PC-9 (cell line): ENCODE measurements at places on chromosomes 3 and 15.
A peak's percentile ranks its signal among the peaks of the same experiment; 100 is the strongest.

DNA sequence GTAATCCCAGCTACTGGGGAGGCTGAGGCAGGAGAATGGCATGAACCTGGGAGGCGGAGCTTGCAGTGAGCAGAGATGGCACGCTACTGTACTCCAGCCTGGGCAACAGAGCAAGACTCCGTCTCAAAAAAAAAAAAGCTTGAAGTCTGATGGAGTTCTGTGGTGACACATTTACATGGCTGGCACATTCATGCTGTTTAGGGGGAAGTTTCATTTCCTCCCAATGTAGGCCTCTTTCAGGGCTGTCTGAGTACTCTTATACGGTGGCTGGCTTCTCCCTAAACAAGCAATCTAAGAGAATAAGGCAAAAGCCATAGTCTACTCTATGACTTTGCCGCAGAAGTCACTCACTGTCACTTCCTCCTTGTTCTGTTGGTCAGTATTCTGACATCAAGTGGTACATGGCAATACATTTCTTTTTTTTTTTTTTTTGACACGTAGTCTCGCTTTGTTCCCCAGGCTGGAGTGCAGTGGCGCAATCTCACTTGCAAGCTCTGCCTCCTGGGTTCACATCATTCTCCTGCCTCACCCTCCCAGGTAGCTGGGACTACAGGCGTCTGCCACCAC is 41.2 kb downstream of the OIP5 start:
- no peak for DNase-seq

DNA sequence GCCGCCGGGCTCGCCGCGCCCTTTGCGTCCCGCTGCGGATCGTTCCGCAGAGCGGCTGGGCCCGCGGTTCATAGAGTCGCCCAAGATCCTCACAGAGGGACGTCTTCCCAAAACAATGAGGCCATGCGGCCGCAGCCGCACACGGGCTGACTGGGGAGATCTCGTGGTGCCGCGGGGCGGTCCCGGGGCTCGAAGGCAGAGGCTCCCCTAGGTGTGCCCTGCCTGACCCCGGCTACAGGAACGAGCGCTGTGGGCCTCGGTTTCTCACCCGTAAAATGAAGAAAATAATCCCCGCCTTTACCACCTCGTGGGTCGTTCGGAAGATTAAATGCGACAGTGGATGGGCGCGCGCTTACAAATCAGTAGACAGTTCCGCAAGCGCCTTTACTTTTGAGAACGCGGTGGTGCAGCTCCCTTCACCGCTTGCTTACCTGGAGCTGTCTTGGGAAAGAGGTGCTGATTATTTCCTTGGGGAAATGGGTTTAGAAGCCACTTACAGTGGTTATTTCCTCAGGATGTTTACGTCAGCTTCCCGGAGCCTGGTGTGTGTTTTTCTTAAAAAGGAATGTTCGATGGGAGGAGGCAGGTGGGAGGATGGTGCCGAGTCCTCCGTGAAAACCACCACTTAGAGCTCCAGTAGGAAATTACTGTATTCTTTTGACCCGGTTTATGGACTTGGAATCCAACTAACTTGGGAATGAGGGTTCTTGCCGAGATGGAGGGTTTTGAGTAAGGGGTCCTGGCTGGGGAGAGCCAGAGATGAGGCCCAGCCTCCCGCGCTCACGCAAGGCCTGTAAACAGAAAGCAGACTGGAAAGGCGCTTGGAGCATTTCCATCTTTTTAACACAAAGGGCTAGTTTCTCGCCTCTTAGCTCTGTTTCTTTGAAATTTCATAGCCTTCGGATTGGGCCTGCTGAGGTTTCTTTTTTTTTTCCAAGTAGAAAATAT is 1.9 kb upstream of the MEX3B start:
- DNase-seq = no peak

GRCh38 chr3:171936191-171936841 is 93.2 kb downstream of the TMEM212 start:
- DNase-seq = peak; percentile 25

- no peak for DNase-seq
These were observed 12.8 kb upstream of the SH3BP5 start for GRCh38 chr3:15345066-15345607.

- DNase-seq = no peak
These were observed 807.4 kb upstream of the GBE1 start for GRCh38 chr3:82568776-82569338.

GRCh38 chr15:45435124-45435903 is 57.0 kb upstream of the GATM start:
- DNase-seq = no peak

- DNase-seq = no peak
These were observed 384.3 kb upstream of the GBE1 start for GRCh38 chr3:82145742-82146141.

DNA sequence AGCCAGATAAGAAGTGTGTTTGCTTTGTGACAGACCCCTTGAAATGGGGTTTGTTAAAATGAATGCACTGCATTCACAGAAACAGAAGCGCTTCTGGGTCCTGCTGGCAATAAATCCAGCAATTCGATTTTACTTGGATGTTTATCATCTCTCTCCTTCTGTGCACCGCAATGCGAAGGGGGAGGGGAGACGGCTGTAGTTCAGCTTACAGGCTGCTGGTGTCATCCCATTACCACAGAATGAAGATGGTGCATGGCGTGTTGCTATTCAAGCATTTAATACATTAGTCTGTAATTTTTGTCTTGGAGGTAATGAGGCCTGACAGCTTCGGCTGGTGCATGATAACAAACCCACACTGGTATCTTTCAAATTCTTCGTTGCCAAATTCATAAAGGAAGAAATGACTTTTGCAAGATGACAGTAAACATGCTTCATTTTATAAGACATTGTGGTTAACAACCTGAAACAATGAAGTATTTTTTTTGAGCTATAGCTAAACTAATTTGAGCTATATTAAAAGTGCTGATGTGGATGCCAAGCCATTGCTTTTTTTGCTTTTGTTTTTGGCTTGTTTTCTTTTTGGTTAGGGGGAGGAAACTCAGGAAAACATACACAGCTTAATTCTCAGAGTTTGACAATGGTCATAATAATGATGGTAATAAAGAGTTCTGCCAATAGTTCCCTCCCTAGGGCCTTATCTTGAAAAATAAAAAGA is 418.3 kb downstream of the OTOL1 start:
- DNase-seq = no peak

DNA sequence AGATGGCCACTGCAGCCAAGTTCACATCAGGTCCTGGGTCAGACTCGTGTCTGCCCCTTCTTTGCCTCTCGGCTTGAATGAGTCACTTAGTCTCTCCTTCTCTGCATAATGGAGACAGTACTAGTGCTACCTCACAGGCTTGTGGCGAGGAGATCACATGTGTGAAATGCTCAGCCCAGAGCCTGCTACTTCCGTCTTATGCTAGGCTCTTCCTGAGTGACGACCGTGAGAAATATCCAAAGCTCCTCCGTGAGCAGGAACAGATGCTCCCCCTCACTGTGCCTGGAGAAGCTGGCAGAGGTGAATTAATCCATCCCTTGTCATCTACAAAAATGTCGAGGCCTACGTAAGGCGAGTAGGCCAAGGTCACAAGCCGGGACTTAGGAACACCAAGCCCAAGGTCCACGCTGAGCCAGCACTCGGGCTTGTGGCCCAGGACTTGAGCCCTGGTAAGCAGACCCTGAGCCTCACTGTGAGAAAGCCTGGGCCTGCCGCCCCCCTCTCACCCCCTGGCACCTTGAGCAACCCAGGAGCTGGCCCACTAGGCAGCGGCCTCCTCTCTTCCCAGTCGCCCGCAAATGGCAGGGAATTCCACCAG is 17.9 kb downstream of the PAK6 start:
- DNase-seq = no peak

DNA sequence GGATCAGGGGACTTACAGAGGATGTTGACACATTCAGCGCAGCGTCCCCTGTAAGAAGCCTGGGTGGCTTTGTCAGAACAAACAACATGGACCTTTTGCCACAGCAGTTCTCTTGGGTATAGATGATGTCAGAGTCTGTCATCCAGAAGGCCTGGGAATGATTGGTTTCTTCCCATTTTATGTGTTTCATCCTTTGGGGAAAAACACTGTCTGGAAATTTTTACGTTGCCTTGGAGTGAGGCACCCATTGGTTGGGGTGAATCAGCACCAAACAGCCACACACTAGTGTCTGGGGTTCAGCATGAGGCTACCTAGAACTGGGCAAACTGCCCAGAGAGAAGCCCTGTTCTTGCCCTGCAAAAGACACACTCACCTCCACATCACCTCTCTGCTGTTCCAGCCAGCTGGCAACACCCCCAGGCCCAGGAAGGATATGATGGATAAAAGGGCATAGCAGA is 123.0 kb downstream of the FAM43A start:
- DNase-seq = no peak

DNA sequence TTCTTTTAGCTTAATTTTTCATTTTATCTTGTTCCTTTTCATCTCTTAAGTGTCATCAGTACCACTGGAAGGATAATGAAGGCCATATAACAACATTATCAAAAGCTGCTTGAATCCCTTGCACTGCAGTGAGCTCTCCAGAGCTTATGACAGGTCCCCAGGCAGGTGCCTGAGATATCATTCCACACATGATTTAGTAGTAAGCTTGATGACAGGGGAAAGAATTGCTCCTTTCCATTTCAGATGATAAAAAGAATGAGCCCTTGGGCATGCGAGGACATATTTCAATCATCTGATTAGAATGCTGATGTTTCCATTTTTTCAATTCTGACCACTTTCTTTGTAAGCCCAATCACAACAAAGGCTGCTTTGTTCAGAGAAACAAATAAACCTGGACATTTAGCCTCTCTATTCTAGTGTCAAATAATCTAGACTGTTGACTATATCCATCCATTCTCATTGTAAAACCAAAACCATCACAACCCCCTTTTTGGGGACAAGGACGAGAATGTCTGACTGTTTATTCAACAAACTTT is 567.8 kb downstream of the IGSF11 start:
- no peak for DNase-seq

- DNase-seq = no peak
These were observed 46.6 kb upstream of the OSBPL11 start for GRCh38 chr3:125641891-125642290.

- DNase-seq = no peak
These were observed 136.8 kb downstream of the FOXP1 start for GRCh38 chr3:71446734-71447133.

GRCh38 chr3:32109256-32109655 is 2.8 kb downstream of the GPD1L start:
- no peak for DNase-seq

DNA sequence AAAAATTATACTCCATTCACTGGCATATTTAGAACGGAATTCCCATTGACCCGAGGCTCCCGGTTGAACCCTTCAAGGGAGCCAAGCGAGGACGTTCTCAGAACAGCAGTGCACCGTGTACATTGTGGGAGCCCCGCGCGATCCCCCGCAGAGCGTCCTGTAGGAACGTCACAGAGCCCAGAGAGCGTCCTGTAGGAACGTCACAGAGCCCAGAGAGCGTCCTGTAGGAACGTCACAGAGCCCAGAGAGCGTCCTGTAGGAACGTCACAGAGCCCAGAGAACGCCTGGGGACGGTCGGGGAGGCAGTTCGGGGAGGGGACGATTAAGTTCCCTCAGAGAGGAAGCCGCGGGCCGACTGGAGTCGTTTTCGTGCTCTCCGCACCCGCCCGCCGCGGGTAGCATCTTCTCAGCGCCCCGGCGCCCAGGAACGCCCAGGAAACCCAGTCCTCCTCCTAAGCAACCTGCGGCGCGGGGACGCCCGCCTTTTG is 506 bp upstream of the ATP1B3 start:
- DNase-seq = no peak

- DNase-seq = no peak
These were observed 478.6 kb downstream of the FOXP1 start for GRCh38 chr3:71104976-71105375.

GRCh38 chr15:79365765-79366164 is 54.9 kb downstream of the TMED3 start:
- DNase-seq = no peak

DNA sequence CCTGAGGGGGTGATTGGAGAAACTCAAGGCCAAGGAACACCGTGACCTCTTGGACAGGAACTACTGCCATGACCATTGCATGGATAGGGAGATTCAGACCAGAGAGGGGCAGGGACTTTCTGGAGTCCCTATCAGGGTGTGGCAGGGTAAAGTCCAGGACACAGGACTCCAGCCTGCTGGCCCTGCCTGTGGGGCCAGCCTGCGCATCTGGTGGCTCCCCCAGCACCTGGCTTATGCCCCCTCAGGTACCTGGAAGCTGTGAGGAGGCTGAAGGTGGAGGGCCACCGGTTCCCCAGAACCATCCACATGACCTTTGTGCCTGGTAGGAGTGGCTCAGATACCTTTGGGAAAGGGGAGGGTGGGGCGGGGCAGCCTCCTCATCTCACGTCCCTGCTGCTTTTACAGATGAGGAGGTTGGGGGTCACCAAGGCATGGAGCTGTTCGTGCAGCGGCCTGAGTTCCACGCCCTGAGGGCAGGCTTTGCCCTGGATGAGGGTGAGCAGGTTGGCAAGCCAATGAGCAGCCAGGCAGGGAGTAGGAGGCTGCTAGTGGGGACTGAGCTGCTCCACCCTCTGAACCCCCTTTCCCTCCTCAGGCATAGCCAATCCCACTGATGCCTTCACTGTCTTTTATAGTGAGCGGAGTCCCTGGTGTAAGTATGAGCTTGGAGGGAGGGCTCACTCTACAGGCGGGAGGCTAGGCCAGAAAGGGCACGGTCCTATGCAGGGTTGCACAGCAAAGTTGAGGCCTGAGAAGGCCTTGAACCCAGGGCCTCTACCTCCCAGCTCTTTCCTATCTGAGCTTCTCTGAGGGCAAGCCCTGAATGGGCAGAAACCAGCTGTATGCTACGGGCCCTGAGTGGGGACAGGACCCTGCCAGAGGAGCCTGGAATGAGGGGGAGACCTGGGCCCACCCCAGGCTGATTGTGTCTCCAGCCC is 2.9 kb downstream of the ACY1 start:
- no peak for DNase-seq

- no peak for DNase-seq
These were observed 132.4 kb upstream of the PLXNA1 start for GRCh38 chr3:126850370-126851085.

DNA sequence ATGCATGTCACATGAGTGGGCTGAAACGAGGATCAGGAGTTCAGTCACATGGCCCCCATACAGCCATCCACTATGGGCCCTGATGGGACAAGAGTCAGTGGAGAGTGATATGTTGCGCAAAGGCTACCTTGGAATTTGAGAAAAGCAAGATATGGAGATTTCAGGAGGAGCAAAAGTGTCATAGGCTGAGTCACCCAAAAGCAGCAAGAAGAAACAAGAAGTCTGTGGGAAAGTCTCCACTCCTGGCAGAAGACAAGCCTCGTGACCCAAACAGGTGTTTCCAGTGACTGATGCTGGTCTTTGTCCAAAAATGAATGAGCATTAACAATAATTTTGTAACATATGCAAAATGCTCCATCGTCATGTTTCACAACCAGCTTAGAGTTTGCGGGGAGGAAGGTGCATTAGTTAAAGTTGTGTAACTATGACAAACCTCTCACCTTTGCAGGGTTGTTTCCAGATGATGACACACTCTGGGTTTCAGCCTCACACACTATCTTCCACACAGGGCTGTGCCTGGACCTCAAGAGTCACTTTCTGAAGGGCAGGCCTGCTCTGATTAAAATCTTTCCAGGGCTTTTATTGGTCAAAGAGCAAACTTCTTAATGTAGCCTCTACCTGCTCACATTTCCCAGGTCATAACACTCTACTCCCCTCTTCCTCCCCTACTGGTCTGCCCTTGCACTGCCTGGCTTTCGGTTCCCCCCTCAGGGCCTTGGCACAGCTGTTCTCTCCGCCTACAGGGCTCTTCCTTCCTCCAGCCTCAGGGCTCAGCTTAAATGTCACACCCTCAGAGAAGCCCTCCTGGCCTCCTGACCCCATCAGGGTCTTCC is 3.9 kb upstream of the DNASE1L3 start:
- peak; percentile 61 for DNase-seq

- DNase-seq = no peak
These were observed 106.7 kb upstream of the SNRPN start for GRCh38 chr15:24848050-24848449.

GRCh38 chr15:37771465-37771864 is 163.0 kb upstream of the TMCO5A start:
- no peak for DNase-seq
